ENCODE measurements at places on chromosomes 13 and 19.

- no peak for DNase-seq
Measured at GRCh38 chr13:110264685-110265275, 42.2 kb downstream of the COL4A1 start.

GRCh38 chr13:42959615-42960014, 32.4 kb downstream of the EPSTI1 start:
- no peak for DNase-seq

DNA sequence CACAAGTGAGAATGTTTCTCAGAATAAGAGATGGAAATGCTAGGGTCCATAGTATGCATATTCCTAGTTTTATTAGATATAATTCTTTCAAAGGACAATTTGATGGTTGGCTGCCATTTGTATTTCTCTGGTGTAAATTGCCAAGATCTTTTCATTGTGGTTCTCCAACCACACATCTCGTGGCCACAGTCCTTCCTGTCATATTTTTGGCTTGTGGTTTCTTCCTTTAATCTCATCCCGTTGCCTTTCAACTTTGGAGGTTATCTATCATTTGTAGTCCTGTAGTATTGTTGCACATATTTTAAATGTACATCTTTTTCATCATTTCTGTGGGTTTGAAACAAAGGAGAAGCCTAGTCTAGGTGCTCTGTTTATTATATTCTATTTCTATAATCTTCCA, 61.2 kb downstream of the WASF3 start:
- no peak for DNase-seq

- DNase-seq = no peak
Measured at GRCh38 chr13:32409561-32410421, 18.1 kb downstream of the N4BP2L1 start.

GRCh38 chr19:19540064-19540714, 2.1 kb downstream of the CILP2 start:
- no peak for DNase-seq

GRCh38 chr13:43942286-43942685, 62.6 kb downstream of the LACC1 start:
- no peak for DNase-seq

DNA sequence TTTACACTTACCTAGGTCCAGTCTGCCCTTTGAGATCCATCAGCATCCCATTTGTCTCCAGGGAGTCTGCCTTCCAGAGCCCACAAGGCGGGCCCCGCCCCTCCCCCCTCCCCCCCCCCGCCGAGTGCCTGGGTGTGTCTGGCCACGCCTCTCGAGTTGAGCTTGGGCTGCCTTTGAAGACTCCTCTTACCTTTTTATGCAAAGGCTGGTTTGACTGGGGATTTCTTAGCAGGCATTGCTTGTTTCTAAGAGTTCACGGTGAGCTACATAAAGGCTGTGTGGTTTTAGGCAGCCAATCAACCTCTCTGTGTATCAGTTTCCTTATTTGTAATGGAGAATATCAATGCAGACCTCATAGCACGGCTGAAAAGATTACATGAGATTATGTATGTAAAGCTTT, 11.3 kb downstream of the GPR12 start:
- no peak for DNase-seq

DNA sequence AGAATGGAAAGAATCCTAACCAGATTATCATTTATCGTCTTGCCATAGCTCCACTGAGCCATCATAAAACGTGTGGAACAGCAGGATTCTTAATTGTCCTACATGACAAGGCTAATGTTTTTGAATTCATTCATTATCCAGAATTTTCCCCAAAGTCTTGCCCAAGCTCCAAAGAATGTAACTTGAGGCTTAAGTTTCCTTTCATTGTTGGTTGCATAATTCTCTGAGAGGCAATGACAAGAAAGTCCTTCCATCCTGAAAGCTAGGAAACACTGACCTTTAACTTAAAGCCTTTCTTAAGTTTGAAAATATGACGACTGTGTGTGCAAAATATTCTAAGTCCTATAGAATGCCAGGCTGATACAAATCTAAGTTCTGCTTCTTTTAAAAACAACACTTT, 546.1 kb downstream of the SUCLA2 start:
- DNase-seq = no peak

DNA sequence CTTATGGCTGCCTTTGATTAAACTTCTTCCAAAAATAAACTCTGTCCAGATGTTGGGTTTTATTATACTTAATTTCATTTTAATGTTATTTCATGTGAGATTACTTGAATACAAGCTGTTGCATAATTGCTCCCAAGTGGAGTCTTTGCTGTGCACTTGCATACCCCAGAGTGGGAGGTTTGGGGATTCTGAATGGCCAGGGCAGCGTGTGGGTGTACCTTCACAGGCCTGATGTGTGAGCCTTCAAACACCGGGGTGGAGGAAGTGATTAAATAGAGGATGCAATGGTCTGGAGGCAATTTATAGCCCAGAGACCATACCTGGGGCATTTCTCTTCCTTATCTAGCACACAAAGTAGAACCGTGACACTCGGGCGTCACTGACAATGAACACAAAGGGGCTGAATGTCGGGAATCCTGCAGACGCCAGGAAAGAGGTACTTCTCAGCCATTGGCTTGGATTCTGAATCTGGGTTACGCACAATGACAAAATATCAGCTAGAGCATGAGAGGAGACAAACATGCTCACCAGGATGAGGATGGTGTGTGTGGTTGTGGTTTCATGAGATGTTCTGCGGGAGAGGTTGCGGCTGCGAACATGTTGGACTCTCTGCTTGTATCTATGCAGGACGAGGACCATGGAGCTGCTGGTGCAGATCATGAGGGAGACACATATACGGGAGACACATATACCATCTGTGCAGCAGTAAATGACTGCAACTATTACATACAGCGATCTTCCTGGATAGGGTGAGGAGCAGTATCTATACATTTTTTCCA, 7.1 kb upstream of the LILRA5 start:
- DNase-seq = no peak

GRCh38 chr13:97112446-97113152, 109.5 kb upstream of the MBNL2 start:
- DNase-seq = no peak

DNA sequence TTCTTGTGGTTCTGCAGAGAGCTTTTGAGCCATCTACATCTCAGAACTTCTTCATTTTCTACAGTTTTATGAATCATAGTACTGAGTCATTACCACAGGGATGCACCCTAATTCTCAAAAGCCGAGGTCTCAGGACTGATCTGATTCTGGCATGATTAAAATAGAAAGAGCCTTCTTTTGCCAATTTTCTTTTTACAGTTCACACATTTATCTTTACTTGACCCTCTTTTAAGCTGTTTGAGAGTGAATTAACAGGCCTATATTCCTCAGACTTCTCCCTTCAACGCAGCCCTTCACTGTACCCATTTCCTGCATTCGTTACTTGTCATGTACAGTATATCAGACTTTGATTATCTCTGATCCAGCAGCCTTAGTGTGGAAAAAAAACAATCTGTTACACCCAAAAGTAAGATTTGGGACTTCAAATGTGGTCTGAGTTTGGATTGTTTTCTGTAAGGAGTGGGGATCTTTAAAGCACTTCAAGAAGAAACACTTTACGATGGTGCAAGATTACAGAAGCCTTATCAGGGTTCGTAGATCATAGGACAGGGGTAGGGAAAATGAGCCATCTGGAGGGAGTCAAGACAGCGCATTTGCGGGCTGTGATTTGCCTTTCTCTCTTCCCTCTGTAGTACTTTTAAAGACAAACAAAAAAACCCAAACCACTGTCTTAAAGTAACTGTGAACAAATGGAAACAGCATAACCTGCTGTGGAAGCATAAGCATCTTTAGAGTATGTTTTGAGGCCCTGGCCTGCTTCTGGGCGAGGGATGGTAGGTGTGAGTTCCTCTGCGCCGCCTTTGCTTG, 15.3 kb upstream of the GPR183 start:
- DNase-seq = no peak

GRCh38 chr19:10803252-10803651, 32.8 kb downstream of the TMED1 start:
- DNase-seq = no peak

GRCh38 chr19:38101723-38102122, 122.3 kb downstream of the DPF1 start:
- DNase-seq = no peak

- no peak for DNase-seq
Measured at GRCh38 chr13:112905990-112906641, 62.9 kb upstream of the MCF2L start.

GRCh38 chr19:29482855-29483640, 42.7 kb upstream of the VSTM2B start:
- no peak for DNase-seq

GRCh38 chr13:101917475-101917810, 465.0 kb downstream of the ITGBL1 start:
- no peak for DNase-seq

DNA sequence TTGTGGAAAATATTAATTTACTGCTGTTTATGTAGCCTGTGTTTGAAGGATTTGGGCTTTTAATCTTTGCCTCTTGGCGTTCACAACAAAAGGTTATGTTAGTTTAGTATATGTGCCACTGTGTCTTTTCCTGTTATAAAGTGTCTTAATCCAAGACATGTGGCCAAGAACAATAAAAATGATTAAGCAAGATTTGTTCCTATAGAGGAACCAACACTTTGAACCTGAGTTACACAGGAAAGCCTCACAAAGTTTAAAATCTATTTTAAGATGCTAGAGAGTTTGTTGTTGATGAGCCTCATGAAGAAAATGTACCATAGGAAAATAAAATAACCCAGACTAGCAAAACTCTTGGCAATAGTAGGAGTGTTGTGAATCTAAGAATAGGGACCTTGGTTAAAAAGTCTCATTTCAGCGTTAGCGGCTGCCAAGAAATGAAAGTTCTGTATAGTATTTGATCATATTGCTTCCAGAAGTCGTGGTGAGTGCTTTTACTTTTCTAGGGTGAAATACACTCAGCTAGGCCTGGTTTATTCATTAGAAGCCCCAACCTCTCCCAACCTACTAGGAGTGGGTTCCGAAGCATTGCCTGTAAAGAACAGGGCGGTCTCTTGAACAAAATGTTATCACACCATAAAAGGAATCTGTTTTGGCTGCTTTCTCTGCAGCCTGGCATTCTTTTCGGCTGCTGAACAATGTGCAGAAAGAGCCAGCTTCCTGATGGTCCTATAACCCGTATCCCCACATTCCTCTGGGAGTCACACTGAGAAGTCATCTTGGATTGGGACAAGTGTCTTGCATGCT, 102.6 kb downstream of the LRCH1 start:
- no peak for DNase-seq

- no peak for DNase-seq
Measured at GRCh38 chr13:40191186-40191980, 475.1 kb downstream of the FOXO1 start.

- DNase-seq = no peak
Measured at GRCh38 chr19:3608750-3609322, 2.2 kb upstream of the TBXA2R start.

DNA sequence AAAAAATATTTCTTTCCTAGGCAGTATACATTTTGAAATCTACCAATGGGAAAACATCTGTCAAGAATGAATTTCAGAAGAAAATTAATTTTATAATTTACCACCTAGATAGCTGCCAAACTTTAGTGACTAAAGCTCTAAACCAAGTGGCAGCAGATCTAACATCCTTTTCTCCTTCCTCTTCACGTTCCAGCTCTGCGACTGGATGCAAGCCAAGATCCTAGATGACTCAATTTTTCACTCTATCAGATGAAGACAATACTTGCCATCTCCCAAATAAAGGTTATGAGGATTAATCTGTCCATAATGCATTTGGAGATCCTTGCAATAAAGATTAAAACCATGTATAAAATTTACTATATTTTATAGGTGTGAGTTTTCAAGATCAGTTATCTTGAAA, 66.7 kb upstream of the MIR17HG start:
- no peak for DNase-seq

DNA sequence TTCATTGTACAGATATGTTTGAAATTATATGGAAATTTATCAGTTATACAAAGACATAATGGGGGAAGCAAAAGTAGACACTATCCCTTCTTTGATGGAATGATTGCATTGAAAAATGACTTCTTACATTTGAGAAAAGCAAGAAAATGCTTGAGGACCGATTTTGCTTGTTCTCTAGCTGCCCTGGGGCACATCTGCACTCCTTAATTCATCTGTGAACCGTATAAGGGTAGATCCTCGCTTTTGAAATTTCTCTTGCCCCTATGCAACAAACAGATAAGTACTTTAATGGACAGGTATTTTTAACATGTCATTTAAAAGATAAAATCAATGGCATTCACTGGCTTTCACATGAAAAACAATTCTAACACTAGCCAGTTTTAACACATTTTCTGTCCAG, 13.5 kb upstream of the MLNR start:
- no peak for DNase-seq

DNA sequence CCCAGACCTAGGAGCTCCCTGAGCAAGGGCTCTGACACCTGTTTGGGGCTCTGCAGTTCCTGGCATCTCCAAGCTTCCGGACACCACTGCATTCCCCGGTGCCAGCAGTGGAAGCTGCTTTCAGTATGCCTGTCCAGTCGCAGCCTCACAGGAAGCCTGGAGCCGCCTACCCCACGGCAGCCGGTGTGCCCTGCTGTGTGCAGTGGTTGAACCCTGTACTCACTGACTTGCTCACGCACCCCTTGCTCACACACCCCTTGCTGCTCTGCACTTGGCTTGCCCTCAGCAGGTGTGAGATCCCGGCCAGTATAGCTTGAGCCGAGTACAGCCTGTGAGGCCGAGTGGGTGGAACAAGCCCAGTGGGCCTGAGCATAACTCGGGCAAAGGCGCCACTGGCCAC, 70.3 kb downstream of the PIBF1 start:
- no peak for DNase-seq

DNA sequence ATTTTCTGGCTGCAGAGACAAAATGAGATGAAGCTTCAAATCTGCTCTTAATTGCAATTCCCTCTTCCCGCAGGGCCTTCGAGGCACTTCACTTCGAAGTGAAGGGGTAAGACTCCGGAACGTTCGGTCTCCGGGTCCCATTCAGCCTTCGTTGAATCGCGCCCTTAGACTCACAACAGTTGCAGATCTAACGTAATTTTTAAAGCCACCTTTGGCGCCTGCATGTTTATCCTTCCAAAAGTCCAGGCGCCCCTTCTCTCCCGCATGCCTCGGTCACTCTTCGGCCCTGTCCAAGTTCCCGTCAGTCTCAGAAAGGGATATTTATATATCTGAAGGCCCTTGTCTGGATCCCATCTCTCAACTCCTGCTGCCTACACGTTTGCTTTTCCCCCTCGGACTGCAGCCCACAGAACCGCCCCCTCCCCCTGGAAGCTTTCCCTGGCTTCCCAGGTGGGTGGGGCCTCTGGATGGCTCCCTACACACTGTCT, 915 bp upstream of the KCTD12 start:
- no peak for DNase-seq
